ENCODE measurements at places on chromosomes 4 and X.

GRCh38 chr4:25089051-25089763 is 58.5 kb upstream of the LGI2 start:
- no peak overlapping the region for H3K4me3 ChIP-seq
- H3K27me3 ChIP-seq: peaks cover 15% of the 10 kb centered on the region

DNA sequence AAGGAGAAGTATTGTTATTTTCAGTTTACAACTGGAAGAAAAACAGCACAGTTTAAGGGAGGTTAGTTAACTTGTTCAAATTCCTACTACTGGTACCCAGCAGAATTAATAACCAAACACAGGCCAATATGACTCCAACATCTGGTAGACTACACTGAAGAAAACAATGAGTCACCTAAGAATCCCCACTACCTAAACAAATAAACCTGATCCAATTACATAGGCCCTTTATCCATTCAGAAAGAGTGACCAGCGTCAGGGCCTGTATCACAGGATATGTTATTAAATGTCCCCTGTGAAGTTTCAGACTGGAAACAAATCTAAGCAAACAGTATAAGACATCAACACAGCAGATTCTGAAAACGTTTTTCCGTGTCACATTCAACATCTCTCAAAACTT is 492.5 kb upstream of the INTU start:
- no peak overlapping the region for H3K4me3 ChIP-seq
- H3K4me1 ChIP-seq: no peaks in the 10 kb centered on the region
- H3K27me3 ChIP-seq: no peaks in the 10 kb centered on the region
- H3K36me3 ChIP-seq: no peaks in the 10 kb centered on the region

DNA sequence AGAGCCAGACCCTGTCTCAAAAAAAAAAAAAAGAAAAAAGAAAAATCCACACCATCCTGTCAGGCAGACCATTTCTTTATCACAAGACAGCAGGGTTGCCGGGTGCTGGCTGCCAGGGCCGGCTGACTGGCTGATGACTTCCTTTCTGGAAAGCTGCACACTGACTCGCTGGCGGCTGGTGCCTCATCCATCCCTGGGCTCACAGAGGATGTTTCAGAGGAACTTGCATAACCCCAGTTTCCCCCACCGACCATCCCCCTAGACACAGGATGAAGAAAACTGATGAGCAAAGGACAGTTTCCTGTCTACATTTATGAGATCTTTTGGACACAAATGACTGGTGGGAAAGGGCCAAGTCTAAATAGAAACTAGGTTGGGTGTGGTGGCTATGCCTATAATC is 14.1 kb downstream of the HPSE start:
- no peaks in the 10 kb centered on the region for H3K27me3 ChIP-seq
- DNase-seq: peak; percentile 51
- no peaks in the 10 kb centered on the region for H3K4me1 ChIP-seq
- H3K36me3 ChIP-seq: peaks cover 58% of the 10 kb centered on the region

DNA sequence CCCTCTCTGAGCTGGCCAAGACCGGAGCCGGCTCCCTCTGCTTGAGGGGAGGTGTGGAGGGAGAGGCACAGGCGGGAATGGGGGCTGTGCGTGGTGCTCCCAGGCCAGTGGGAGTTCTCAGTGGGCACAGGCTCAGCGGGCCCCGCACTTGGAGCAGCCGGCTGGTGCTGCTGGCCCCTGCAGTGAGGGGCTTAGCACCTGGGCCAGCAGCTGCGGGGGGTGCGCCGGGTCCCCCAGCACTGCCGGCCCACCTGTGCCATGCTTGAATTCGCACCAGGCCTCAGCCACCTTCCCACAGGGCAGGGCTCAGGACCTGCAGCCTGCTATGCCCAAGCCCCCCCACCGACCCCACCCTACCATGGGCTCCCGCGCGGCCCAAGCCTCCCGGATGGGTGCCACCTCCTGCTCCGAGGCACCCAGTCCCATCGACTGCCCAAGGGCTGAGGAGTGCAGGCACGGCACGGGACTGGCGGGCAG is 602.5 kb downstream of the KCTD8 start:
- H3K27me3 ChIP-seq: no peaks in the 10 kb centered on the region
- H3K4me1 ChIP-seq: no peaks in the 10 kb centered on the region
- no peak overlapping the region for H3K27ac ChIP-seq
- no peak for DNase-seq

- no peaks in the 10 kb centered on the region for H3K27me3 ChIP-seq
- no peaks in the 10 kb centered on the region for H3K36me3 ChIP-seq
- no peaks in the 10 kb centered on the region for H3K4me1 ChIP-seq
- no peak overlapping the region for H3K4me3 ChIP-seq
- DNase-seq: no peak
These were observed 3.4 kb downstream of the NDP start for GRCh38 chrX:43969504-43970501.

DNA sequence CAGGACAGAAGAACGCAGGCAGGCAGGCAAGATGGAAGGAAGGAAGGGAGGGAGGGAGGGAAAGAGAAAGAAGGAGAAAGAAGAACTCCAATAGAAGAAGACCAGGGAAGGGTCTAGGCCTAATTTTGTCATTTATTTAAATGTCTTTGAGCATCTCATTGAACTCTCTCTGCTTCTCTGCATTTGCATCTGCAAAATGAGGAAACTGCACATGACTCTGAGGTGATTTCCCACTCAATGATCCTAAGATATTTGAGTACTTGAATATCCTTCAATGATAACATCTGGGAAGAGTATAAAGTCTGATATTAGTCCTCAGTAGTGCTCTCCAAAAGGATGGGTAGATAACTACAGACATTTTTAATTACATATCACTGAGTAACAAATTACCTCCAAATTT is 33.1 kb upstream of the RBPJ start:
- H3K4me3 ChIP-seq: peak overlapping the region; percentile 13
- no peak for DNase-seq
- no peak overlapping the region for H3K27ac ChIP-seq
- no peaks in the 10 kb centered on the region for H3K27me3 ChIP-seq

- no peak overlapping the region for H3K27ac ChIP-seq
- H3K27me3 ChIP-seq: no peaks in the 10 kb centered on the region
- DNase-seq: no peak
- no peak overlapping the region for H3K4me3 ChIP-seq
- H3K36me3 ChIP-seq: no peaks in the 10 kb centered on the region
These were observed 459.7 kb downstream of the MID1IP1 start for GRCh38 chrX:39260965-39261364.

DNA sequence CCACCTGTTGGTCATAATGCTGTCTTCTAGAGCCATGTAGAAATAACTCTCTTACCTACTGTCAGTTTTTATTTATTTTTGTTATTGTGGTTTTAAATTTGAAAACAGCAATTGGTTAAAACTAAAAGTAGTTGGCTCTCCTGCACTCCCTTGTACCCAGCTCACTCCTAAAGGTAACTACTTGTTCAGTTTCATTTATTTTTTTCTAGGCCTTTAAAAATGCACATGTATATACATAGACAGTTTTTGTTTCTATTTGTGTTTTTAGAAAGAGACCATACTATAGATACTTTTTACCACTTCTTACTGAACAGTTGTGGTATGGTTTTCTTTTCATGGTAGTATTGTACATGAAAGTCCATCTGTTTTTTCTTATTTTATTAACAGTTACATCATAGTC is 16.8 kb downstream of the SMAD1 start:
- no peak for DNase-seq
- no peaks in the 10 kb centered on the region for H3K36me3 ChIP-seq
- H3K27ac ChIP-seq: no peak overlapping the region
- H3K27me3 ChIP-seq: no peaks in the 10 kb centered on the region
- no peaks in the 10 kb centered on the region for H3K4me1 ChIP-seq

GRCh38 chr4:186486172-186486571 is 69.2 kb downstream of the MTNR1A start:
- H3K4me3 ChIP-seq: no peak overlapping the region
- H3K4me1 ChIP-seq: no peaks in the 10 kb centered on the region
- no peak for DNase-seq
- no peaks in the 10 kb centered on the region for H3K36me3 ChIP-seq
- H3K27me3 ChIP-seq: no peaks in the 10 kb centered on the region

- H3K4me1 ChIP-seq: no peaks in the 10 kb centered on the region
- DNase-seq: no peak
- no peak overlapping the region for H3K27ac ChIP-seq
- H3K36me3 ChIP-seq: no peaks in the 10 kb centered on the region
These were observed 207.1 kb downstream of the GUCY2F start for GRCh38 chrX:109274806-109275205.

DNA sequence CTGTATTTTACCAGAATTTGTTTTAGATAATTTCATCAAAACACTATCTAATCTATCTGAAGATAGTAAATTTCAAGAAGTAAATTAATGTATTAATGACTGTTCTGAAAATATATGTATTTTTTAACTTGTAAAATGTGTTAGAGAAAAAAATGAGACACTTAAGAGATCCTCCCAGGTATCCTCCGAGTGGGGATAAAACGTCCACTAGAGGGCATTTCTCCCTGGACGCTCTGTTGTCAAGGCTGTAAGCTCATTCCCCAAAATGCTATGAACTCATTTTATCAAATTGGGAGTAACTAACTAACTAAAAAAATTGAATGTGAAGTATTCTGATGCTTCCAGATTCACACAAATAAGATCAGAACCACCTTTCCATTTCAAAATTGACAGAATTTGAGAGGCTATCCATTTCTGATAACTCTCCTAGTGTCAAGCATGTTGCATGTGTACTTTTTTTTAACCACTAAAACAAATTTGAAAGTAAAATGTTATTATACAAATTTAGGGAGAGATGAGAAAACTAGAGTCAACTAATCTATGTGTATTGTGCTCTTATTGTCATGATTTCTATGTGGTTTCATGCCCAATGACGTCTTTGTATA is 337.3 kb upstream of the HS3ST1 start:
- no peak overlapping the region for H3K27ac ChIP-seq
- peak; percentile 1 for DNase-seq
- no peaks in the 10 kb centered on the region for H3K4me1 ChIP-seq
- no peaks in the 10 kb centered on the region for H3K36me3 ChIP-seq

GRCh38 chr4:74397748-74398426 is 32.9 kb downstream of the EREG start:
- no peak for DNase-seq
- peak overlapping the region; percentile 94 for H3K4me3 ChIP-seq
- H3K27ac ChIP-seq: peak overlapping the region; percentile 73
- H3K27me3 ChIP-seq: no peaks in the 10 kb centered on the region
- H3K36me3 ChIP-seq: no peaks in the 10 kb centered on the region
- H3K4me1 ChIP-seq: no peaks in the 10 kb centered on the region

DNA sequence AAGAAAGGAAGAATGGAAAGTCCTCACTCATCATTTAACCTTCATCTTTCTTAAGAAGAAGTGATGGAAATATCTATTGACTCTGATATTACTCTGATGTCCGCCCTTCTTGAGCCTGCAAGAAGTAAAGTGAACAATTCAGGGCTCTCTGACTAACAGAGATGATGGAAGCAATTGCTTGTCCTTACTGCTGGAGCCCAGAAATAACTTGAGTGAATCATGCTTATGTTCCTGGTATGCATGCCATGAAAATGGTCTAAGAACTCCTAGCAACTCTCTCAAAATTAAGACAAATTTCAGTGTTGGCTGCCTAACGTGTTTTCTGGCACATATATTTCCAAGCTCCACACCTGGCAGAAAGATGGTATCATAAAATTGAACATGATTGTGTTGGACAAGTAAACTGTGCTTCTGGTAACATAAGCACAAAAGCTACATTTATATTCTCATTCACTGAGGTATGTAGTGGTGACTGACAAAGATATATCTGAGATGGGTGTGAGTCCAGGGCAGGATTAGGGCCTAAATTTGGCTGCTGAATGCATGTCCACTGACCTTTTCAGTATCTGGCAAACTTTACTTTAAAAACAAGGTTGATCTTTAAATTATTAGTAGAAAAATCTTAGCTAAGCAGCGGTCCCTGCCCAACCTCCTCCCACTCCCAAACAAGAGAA is 109.2 kb upstream of the OTUD4 start:
- no peaks in the 10 kb centered on the region for H3K36me3 ChIP-seq
- peaks cover 3% of the 10 kb centered on the region for H3K27me3 ChIP-seq
- H3K4me1 ChIP-seq: no peaks in the 10 kb centered on the region

DNA sequence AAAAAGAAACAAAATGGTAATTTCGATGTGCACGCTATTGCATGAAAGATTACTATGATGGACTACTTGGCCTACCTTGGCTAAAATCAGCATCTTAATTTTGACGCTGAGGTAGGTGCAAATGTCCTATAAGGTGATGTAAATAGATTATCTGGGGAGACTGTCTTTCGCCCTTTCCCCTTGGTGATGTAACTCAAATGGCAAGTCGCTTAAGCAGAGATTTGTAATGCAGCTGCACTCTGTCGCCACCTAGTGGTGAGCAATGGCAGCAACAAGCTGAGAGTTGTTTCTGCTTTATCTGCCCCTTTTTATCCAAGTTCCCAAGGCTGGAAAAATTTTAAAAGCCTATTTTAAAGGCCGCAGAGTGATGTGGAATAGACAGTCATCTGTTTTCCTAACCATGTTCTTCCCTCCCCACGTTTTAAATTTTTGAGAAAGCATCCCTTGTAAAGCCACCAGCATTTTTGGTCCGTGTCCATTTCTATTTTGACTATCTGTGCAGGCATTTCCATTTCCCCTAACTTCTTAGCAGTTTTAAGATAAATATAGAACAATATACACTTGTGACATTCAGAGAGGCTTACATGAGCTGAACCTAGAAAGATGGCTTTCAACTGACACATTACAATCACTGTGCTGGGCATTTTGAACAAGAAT is 62.4 kb upstream of the PDLIM3 start:
- no peak overlapping the region for H3K27ac ChIP-seq
- peak; percentile 40 for DNase-seq
- H3K4me1 ChIP-seq: no peaks in the 10 kb centered on the region

- no peaks in the 10 kb centered on the region for H3K27me3 ChIP-seq
- H3K4me1 ChIP-seq: no peaks in the 10 kb centered on the region
- H3K27ac ChIP-seq: no peak overlapping the region
- no peak for DNase-seq
These were observed 8.2 kb upstream of the ADAMTS3 start for GRCh38 chr4:72577211-72577610.

DNA sequence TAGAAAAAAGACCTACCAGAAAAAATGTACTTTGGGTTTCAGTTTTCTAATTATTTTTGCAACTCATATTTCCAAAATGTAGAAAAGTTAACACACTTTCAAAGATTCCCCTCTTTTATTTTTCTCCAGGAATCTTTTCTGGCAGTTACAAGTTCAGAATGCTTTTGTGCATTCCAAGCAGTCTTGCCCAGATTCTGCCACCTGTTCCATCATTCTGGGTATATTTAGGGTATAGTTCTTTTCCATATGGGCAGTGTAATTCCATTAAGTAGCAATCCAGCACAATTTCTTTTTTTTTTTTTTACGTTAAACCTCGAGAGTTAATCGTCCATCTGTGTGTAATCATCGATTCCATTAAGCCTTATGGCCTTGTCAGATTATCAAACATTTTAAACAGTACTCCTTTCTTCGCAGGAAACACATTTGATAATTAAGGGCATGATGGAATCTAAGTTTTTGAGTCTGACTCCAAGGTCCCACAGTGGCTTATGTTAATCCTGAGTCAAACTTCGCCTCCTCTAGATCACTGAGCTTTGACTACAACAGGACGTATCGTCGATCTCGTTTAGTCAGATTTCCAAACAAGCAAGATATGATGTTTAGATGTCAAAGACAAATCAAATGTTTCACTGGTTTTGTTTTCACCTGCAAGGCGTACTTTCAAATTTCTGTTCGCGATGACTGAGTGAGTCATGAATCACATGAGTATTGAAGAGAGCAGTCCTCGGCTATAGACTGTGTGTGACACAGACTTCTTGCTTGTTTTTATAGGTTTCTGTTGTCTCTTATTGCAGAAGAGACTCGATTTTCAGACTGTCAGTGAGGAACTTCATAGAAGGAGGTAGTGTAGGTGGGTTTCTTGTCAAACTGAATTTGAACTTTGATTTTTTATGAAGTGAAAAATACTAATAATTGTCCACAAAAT is 118.9 kb upstream of the GK2 start:
- no peak for DNase-seq
- H3K36me3 ChIP-seq: no peaks in the 10 kb centered on the region
- no peak overlapping the region for H3K27ac ChIP-seq
- H3K4me3 ChIP-seq: no peak overlapping the region
- no peaks in the 10 kb centered on the region for H3K27me3 ChIP-seq

Data from CD4-positive, CD25-positive, alpha-beta regulatory T cell (primary cell).